ENCODE measurements at places on chromosomes 16 and 17. TPM values are rescaled to one million over a fixed set of nuclear protein-coding genes. Genes with fewer than 3 reads are reported as not detected.

The ST6GALNAC2 gene
- total RNA-seq: 0.96 TPM

The MYH2 gene
- not detected for total RNA-seq

The NMRAL1 gene
- 76.7 TPM for total RNA-seq

The KRT33B gene
- under 0.01 TPM for total RNA-seq

The TP53TG3 gene
- total RNA-seq: not detected

The COA3 gene
- 70.4 TPM for total RNA-seq

The RAB37 gene
- total RNA-seq: 0.19 TPM

The NAE1 gene
- 83.4 TPM for total RNA-seq

The NPIPA7 gene
- total RNA-seq: not detected

The CEP131 gene
- total RNA-seq: 11.6 TPM

The DNAAF1 gene
- total RNA-seq: not detected

The RGS11 gene
- total RNA-seq: 2.3 TPM

The CMTM2 gene
- not detected for total RNA-seq

The NCBP3 gene
- total RNA-seq: 15.8 TPM

The CEP295NL gene
- 1.4 TPM for total RNA-seq

The RND2 gene
- total RNA-seq: 0.28 TPM

The BICDL2 gene
- 0.56 TPM for total RNA-seq

The SPECC1 gene
- 26.5 TPM for total RNA-seq

The KCNH4 gene
- under 0.01 TPM for total RNA-seq

The TPSD1 gene
- total RNA-seq: not detected

The CCL23 gene
- not detected for total RNA-seq

The DYNLRB2 gene
- 1.7 TPM for total RNA-seq

The ZNF205 gene
- 13.8 TPM for total RNA-seq

The LPO gene
- total RNA-seq: not detected

The ACBD4 gene
- 7.3 TPM for total RNA-seq

The GUCY2D gene
- total RNA-seq: not detected

The KRTAP2-4 gene
- total RNA-seq: not detected

The PRAC1 gene
- total RNA-seq: not detected

The OR1F1 gene
- total RNA-seq: not detected

The DHRS7C gene
- total RNA-seq: not detected

The CDT1 gene
- 3.9 TPM for total RNA-seq

The ARL4D gene
- 11.9 TPM for total RNA-seq

The CAVIN1 gene
- total RNA-seq: 1,245 TPM

The ATP1B2 gene
- total RNA-seq: not detected

The HAPSTR1 gene
- 78.2 TPM for total RNA-seq

The MYCBPAP gene
- 2.3 TPM for total RNA-seq

The PYDC1 gene
- total RNA-seq: not detected

The ZG16 gene
- total RNA-seq: not detected

The ERN1 gene
- total RNA-seq: 8.4 TPM

The ATP2A1 gene
- 0.28 TPM for total RNA-seq

The FN3K gene
- total RNA-seq: 1.5 TPM

The TAF1C gene
- total RNA-seq: 16.9 TPM

The SPEM1 gene
- not detected for total RNA-seq

The PRR35 gene
- total RNA-seq: not detected

The CD300E gene
- not detected for total RNA-seq

The VPS25 gene
- total RNA-seq: 92.6 TPM

The PCGF2 gene
- total RNA-seq: 1.7 TPM

The TNK1 gene
- total RNA-seq: under 0.01 TPM

The SP6 gene
- under 0.01 TPM for total RNA-seq

The LAT gene
- 0.28 TPM for total RNA-seq

The HOXB7 gene
- 0.38 TPM for total RNA-seq

The KRTAP4-1 gene
- total RNA-seq: not detected

The ZNF689 gene
- 2.3 TPM for total RNA-seq

The KRTAP2-3 gene
- total RNA-seq: under 0.01 TPM

The NUBP1 gene
- 27.4 TPM for total RNA-seq

Measured in regular cardiac myocyte (primary cell).